ENCODE measurements at places on chromosomes 5 and 9.

- DNase-seq = no peak
These were observed 133.8 kb upstream of the RFX3 start for GRCh38 chr9:3659647-3660046.

DNA sequence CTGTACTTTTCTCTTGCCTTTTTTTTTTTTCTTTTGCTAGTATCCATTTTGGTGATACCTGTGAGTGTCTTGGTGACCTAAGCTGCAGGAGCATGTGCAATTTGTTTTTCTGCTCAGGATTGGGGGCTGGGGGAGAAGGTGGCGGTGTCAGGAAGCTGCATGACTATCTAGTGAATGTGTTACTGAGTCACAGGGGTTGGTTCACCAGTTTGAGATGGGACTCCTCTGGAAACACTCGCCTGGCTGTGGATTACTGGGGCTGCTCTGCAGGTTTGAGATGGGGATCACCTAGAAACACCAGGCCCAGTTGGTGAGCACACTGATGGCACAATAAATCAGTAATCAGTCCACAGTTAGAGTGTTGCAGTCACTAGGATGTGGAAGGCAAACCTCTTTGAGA lies 447.9 kb downstream of the SPATA31D1 start:
- no peak for DNase-seq

DNA sequence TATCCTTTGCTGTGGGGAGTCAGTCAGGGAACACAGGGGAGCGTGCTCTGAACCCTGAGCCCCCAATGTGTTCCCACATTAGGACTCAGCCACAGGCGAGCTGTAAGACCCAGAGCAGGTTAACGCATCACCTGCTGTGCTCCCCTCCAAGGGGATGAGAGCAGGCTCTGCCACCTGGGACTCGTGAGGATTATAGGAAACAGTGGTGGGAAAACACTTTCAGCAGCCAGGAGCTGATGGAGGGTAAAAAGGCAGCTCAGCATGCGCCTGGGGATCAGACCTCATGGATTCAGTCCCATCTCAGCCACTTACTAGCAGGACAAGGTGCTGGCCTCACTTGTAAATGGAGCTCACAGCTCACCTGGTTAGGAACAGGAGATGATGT lies 9.2 kb downstream of the JADE2 start:
- DNase-seq = no peak

DNA sequence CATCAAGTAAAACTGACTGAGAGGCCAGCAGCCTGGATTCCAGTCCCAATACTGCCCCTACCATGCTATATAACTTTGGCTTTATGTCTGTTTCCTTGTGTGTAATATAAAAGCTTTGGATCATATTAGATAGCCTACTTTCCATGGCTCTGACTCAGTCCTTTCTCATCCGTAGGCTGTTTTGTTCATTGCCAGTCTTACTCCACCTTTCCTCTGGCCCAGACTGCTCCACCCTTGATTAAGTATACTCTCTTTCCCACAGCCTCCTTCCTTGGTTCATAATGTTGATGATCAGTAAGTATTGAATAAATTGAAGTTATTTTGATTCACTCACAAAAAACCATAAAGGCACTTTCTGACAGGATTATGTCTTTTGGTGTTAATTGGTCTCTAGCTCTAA lies 1.5 kb upstream of the MRPS30 start:
- no peak for DNase-seq

DNA sequence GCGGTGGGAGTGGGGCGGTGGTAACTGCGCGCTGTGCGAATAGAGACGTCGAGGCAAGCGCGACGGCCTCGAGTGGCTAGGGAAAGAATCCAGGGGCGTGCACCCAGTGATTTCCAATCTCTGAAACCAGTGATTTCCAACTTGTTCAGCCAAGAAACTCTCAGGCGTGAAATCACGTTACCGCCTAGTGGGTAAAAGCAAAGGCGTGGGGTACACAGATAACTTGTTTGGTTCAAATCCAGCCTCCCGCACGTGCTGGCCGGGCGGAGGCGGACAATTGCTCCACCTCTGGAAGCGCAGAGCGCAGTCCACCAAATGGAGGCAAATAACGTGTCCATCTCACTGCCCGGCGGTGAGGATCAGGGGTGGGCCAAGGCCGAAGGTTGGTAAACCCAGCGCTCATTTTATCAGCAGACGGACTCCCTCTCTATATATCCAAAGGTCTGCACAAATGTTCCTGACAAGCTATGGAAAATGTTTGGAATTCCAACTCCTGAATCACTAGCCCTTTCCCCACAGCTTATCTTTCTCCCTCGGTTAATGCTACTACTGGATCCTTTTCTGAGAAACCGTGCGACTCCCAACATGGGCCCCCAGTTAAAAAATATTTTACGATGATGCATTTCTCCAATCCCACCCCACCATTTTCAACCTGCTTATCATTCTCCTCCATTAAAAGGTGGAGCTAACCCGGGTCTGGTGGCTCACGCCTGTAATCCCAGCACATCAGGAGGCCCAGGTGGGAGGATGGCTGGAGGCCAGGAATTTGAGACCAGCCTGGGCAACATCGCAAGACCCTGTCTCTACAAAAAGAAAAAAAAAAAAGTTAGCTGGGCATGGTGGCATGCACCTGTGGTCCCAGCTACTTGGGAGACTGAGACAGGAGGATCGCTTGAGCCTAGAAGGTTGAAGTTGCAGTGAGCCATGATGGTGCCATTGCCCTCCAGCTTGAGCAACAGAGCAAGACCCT lies 950 bp upstream of the FNBP1 start:
- DNase-seq = no peak

DNA sequence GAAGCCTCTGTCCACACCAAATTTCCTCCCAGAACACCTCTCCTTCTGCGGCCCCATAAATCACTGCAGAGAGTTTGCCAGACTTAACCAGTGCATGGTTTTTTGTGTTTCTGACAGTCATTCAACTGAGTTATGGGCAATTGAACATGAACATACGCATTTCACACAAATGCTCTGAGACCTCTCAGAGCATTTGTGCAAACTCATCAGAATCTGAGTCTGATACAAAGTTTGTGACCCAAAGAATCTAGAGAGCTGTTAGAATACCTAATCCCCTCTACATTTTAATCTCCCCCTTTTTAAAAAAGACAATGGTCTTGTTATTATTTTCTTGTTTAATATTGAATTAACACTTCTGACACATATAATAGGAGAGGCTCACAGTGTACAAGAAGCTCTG lies 416.9 kb upstream of the SMARCA2 start:
- DNase-seq = no peak

DNA sequence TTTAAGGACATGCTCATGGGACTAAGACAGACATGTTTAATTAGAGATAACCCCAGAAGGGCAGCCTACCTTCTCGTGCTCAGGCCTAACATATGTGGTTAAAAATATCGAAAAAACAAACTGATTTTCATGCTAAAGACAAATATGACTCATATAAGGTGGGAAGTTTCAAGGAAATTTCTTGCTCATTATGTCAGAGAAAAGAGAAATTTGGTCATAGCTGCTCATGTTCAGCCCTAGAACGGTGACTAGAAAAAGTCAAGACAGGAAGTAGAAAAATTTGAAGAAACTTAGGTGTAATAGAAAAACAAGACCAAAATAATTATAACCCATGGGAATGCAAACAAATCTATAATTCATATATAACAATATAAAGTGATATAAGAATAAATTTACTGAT lies 120.6 kb downstream of the PRDM9 start:
- DNase-seq = no peak

- peak; percentile 8 for DNase-seq
These were observed at the start of gene ARHGEF37 for GRCh38 chr5:149581192-149581861. Gene ARHGEF37 (plus strand): TSS chr5:149581498. CDS start chr5:149597770, 16,272 bp downstream.

GRCh38 chr5:154844809-154845208 lies 5.6 kb downstream of the FAXDC2 start:
- no peak for DNase-seq

GRCh38 chr9:94720846-94721549 lies 5.5 kb upstream of the AOPEP start:
- no peak for DNase-seq

DNA sequence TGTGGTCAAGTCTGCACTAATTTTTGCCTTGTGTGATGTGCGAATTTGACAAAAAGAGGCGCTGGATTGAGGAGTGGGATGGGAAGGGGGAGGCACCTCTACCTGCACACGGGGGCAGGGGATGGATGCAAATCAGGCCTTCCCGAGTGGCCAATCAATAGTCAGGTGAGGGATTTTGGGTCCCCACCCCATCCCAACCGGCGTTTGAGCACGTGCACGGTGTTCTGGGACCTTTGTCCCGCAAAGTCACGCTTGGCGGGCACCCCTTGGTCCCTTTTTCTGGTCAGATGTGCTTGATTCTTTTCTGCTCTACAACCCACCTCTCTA lies 685 bp upstream of the ADAMTS19 start:
- no peak for DNase-seq

DNA sequence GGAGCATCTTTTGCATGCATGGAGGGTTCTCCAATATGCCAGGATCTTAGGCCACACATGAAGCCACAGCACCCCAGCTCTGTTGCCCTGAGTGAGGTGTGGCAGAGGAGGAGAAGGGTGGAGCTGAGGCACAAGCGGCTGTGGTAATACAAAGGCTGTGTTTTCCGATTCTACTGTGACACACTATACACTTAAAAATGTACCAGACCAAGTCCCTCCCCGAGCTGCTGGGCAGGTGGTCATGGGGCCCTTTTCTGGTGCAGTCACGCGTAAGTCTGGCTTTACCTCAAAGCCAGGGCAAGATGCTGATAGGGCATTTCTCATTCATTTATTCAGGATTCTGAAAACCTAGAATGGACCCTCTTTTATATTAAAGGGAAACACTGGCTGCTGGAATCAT lies 3.7 kb downstream of the ADGRV1 start:
- DNase-seq = no peak

- no peak for DNase-seq
These were observed 202.6 kb upstream of the MAP3K1 start for GRCh38 chr5:56612759-56613158.

DNA sequence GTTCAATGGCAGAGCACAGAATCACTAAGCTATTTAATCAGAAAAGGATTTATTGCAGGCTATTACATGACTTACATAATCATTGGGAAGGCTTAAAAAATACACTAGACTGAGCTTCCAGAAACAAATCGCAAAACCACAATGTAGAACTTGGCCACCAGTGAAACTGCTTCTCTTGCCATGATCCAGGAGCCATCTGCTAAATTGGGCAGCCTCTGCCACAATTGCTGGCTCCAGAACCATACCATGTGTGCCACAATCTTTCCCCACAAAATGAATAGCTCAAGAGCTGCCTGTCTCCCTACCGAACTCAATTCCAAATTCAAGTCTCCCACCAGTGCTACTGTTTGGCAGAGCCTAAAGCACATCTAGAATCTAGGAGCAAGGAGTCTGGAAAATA lies 9.8 kb upstream of the ERAP1 start:
- DNase-seq = no peak

- no peak for DNase-seq
These were observed 35.5 kb downstream of the POU5F2 start for GRCh38 chr5:93705896-93706295.

- DNase-seq = no peak
These were observed 529.3 kb downstream of the DMRTA1 start for GRCh38 chr9:22975951-22976350.

GRCh38 chr5:87574106-87574505 lies 161.4 kb upstream of the CCNH start:
- DNase-seq = no peak

DNA sequence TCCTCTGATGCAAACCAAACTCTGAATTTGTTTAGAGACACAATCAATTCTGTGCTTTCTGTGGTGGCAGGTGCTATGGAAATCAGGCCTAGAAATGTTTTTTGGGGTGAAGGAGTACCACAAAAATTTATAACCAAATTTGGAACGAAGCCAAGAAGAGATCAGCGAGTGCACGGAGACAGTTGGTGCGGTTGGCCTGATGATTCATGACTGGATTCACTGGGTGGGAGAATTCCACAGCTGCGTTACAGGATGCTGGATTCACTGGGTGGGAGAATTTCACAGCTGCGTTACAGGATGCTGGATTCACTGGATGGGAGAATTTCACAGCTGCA lies 135.6 kb upstream of the IRX4 start:
- DNase-seq = no peak

DNA sequence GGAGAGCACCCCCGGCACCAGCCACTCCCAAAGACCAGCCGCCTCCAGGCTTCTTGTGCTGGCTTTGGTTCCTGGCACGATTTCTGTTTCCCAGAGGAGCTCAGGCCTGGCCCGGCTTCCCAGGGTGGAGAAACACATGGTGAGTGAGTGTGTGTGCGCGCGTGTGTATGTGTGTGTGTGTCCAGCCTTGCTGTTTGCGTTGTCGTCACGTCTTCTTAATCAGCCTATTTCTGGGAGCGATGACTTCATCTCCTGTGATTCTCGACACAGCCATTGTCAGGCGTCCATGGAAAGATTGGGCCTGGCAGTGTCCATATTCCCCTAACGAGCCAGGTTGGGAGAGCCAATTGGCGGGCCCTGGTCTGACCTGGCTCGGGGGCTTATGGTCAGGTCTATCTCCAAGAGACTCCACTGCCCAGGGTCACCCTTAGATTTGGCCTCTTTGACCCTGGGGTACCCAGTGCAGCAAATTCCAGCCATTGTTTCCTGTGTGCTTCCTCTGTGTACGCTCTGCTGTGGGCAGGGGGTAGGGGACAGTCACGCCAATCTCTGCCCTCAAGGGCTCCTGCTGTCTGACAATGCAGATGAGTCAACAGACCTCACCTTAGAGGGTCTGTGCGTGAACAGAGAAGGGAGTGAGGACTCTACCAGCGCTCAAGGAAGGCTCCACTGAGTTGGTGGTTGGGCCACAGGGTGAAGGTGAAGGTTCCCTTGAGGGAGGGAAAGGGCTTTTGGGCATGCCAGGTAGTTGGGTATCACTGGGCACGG lies 73.8 kb downstream of the DAB2IP start:
- no peak for DNase-seq

DNA sequence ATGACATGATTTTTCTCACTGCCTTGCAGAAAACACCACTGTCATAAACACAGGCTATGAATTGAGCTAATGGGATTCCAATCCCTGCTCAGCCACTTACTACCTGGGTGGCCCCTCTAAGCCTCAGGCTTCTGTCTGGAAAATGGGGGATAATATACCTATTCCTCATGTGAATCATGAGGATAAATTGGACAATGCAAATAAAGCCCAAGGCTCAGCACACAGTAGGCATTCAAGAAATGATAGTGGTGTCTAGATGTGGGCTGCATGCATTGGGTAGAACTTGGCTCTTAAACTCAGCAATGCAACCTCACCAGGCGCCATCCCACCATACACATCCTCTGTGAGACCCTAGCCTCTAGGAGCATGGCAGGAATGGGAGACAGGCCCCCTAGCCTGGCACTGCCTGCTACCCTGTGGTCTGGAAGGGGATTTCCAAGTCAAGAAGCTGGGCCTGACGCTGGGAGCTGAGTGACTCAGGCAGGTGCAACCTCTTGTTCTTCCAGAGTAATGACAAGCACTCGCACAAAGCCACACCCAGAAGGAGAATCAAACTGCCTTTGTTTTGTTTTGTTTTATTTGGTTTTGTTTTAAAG lies 2.3 kb upstream of the TNIP1 start:
- DNase-seq = peak; percentile 32

GRCh38 chr5:74848553-74849025 lies 17.6 kb downstream of the FAM169A start:
- DNase-seq = no peak

Data from effector memory CD8-positive, alpha-beta T cell (primary cell).